ENCODE measurements at places on chromosomes 7 and 10.

- H3K36me3 ChIP-seq, result no peaks in the 10 kb centered on the region
- H3K4me3 ChIP-seq, result no peak overlapping the region
Measured at GRCh38 chr7:2405601-2406345, 2.4 kb downstream of the CHST12 start.

DNA sequence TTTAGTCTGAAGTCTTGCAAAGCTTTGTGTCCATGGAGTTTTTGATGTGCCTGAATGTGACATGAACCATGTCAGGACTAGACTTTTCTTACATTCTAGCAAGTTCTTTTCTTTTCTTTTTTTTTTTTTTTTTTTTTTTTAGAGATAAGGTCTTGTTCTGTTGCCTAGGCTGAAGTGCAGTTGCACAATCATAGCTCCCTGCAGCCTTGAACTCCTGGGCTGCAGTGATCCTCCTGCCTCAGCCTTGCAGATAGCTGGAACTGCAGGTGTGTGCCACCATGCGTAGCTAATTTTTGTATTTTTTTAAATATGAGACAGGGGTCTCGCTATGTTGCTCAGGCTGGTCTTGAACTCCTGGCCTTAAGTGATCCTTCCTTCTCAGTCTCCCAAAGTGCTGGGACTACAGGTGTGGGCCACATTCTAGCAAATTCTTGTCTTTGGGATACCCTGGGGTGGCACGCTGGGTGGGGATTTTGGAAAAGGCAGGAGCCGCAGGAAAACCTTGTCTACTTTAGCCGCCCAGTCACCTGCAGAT is 152.8 kb downstream of the SVIL start:
- H3K4me3 ChIP-seq, result no peak overlapping the region
- no peaks in the 10 kb centered on the region for H3K27me3 ChIP-seq
- no peak for DNase-seq
- peaks cover 11% of the 10 kb centered on the region for H3K4me1 ChIP-seq
- no peak overlapping the region for H3K27ac ChIP-seq

DNA sequence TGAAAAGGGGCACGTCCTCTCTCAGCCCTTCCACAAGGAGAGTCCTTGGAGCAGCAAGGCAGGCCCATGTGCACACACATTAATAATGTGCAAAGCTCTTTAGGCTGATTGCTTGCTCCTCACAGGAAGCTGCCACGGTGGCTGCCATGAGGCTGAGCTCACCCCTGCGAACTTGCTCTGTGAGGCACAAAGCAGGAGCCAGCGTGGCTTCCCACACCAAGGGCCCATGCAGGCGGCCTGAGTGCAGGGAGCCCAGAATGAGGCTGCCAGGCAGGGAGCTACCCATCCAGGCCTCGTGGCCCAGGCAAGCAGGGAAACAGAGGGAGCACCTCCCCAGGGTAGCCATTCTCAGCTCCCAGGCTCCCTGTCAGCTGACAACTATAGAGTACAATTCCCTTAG is 242.9 kb downstream of the GRID1 start:
- DNase-seq, result no peak
- no peak overlapping the region for H3K27ac ChIP-seq
- no peak overlapping the region for H3K4me3 ChIP-seq
- H3K36me3 ChIP-seq, result no peaks in the 10 kb centered on the region

- H3K27me3 ChIP-seq, result no peaks in the 10 kb centered on the region
- no peaks in the 10 kb centered on the region for H3K4me1 ChIP-seq
- H3K27ac ChIP-seq, result no peak overlapping the region
- no peak overlapping the region for H3K4me3 ChIP-seq
Measured at GRCh38 chr7:156773966-156774365, 119.0 kb downstream of the LMBR1 start.

- peaks cover 26% of the 10 kb centered on the region for H3K4me1 ChIP-seq
- H3K4me3 ChIP-seq, result no peak overlapping the region
- H3K27ac ChIP-seq, result no peak overlapping the region
- H3K27me3 ChIP-seq, result no peaks in the 10 kb centered on the region
- no peaks in the 10 kb centered on the region for H3K36me3 ChIP-seq
Measured at GRCh38 chr10:110993024-110993693, 73.8 kb downstream of the SHOC2 start.

- H3K27ac ChIP-seq, result no peak overlapping the region
- no peaks in the 10 kb centered on the region for H3K27me3 ChIP-seq
- H3K4me1 ChIP-seq, result peaks cover 16% of the 10 kb centered on the region
- H3K36me3 ChIP-seq, result no peaks in the 10 kb centered on the region
- no peak overlapping the region for H3K4me3 ChIP-seq
Measured at GRCh38 chr7:87317691-87318245, 27.7 kb upstream of the CROT start.

DNA sequence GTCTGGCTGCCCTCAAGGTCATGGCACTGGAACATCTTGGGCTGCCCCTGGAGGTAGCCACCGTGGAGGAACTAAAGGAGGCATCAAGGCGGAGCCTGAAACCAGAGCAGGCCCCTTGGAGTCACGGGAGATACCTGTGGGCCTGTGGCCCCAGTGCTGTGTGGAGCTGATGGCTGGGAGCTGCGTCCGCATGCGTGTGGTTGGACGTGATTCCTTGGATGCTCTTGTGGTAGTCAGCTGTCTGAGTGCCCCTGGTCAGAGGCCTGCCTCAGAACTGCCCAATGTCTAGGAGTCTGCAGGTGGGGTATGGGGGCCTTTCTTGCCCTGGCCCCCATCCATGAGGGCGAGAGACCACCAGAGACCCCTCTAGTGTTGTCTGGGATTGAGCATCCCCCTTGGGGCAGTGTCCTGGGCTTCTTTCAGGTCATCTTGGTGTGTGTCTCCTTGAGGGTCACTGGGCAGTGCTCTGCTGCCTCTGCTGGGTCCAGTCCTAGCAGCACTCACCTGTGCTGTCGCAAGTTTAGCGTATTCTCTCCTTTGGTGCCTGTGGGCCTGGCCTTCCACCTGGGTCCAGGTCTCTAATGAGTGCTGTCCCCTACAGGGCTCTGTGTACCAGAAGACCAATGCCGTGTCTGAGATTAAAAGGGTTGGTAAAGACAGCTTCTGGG is 8.1 kb downstream of the PGAM2 start:
- H3K27ac ChIP-seq, result no peak overlapping the region
- no peak overlapping the region for H3K4me3 ChIP-seq
- peaks cover 27% of the 10 kb centered on the region for H3K36me3 ChIP-seq
- H3K27me3 ChIP-seq, result no peaks in the 10 kb centered on the region
- no peaks in the 10 kb centered on the region for H3K4me1 ChIP-seq

DNA sequence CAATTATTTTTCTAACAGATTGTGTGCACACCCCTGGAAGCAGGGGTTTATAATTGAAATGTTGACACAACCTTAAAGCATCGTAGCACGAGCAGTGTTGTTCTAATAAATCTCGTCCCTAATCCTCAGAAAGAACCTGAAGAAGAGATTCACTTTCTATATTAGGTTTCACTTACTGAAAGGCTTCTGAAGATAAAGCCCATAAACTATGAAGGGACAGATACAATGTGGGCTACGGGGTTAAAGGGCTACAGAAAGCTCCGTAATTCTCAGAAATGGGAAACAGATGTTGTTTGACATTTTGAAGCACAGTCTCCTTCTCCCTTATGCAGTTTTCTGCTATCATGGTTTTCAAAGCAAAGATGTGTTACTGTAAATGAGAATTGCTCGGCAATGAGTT is 479.6 kb downstream of the GATA3 start:
- H3K4me3 ChIP-seq, result no peak overlapping the region
- no peak for DNase-seq
- no peak overlapping the region for H3K27ac ChIP-seq
- H3K36me3 ChIP-seq, result no peaks in the 10 kb centered on the region
- H3K27me3 ChIP-seq, result no peaks in the 10 kb centered on the region

DNA sequence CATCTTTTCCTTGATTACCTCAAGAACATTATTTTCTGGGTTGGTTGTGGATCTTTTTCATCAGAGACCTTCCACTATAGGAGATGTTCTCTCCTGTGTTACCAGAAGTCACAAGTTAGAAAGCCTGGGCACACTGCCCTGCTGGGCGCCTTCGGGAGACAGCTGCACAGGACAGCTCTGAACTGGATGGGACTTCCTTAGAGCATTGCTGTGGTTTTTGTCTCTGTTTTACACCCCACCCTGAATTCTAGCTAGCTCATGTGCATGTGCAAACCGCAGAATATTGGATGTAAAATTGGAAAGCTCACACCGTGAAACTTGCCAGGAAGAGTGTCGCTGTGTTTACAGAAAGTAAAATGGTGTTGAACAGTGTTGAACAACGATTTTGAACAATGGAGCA is 54.4 kb upstream of the SEC61G start:
- peaks cover 26% of the 10 kb centered on the region for H3K4me1 ChIP-seq
- H3K4me3 ChIP-seq, result peak overlapping the region; percentile 30
- peak; percentile 71 for DNase-seq
- no peaks in the 10 kb centered on the region for H3K36me3 ChIP-seq
